ENCODE measurements at places on chromosomes 3 and 15. TPM values are rescaled to one million over a fixed set of nuclear protein-coding genes. Genes with fewer than 3 reads are reported as not detected.

GRCh38 chr15:71542836-71543235, 267.5 kb upstream of the NR2E3 start:
- DNase-seq, result no peak

- DNase-seq, result no peak
Observed at GRCh38 chr15:70084461-70084860, 13.3 kb downstream of the TLE3 start.

GRCh38 chr15:29283381-29283780, 13.8 kb upstream of the NSMCE3 start:
- DNase-seq, result no peak

GRCh38 chr3:68808563-68808962, 123.8 kb downstream of the TAFA4 start:
- no peak for DNase-seq

GRCh38 chr15:43067717-43068461, 37.9 kb downstream of the UBR1 start:
- DNase-seq, result no peak

- DNase-seq, result no peak
Observed at GRCh38 chr15:82804575-82804949, 1.3 kb downstream of the FSD2 start.

GRCh38 chr3:18556503-18557135, 131.5 kb upstream of the SATB1 start:
- DNase-seq, result no peak

Gene PAQR9
- total RNA-seq, result 1.8 TPM

Gene SPATA12
- not detected for total RNA-seq
